Activated CD4-positive, alpha-beta T cell treated with anti-CD3 and anti-CD28 coated beads, Interleukin-2, amount 10 ng/mL, durations not matched to agents 7 days and 5 days (primary cell): ENCODE measurements at places on chromosomes 3 and 15. TPM values are rescaled to one million over a fixed set of nuclear protein-coding genes. Genes with fewer than 3 reads are reported as not detected.
A peak's percentile ranks its signal among the peaks of the same experiment; 100 is the strongest.

DNA sequence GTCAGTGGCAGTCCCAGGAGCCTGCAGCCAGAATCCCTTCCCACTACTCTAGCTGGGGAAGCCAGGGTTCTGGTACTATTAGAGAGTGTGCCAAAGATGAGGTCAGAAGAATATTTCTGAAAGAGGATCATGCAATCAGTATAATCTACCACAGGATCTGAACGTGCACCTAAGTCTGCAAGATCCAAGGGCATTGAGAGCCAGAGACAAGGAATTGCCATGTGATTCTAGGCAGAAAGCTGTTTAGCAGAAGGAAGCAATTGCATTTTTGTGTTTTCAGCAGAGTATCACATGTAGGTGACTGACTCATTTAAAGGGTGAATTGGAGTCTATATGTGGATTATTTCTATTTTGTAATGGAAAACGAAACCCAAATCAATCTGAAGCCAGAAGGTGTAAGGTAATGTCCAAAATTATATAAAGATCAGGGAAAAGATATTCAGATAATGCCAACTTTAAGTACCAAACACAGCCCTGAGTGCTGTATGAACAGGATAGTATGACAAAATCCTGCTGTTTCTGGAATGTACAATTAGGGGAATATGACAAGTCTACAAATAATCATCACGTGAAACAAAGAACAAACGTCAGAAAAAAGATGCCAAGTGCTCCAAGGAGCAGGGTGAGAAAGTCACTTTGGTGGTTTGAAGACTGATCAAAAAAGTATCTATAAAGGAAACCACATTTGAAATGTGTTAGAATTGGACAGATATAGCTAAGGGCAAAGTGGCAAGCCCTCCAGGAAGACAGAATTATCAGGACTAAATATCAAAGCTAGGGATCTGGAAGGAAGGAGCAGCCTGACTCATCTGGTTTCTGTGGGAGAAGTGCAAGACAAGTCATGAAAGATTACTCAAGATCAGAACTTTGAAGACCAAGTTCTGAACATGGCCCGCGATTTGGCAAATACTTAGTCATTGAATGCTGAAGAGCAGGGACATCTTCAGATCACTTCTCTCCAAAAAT is 1036.6 kb downstream of the NTRK3 start:
- no peak for DNase-seq
- no peaks in the 10 kb centered on the region for H3K27me3 ChIP-seq
- H3K27ac ChIP-seq = no peak overlapping the region
- no peaks in the 10 kb centered on the region for H3K36me3 ChIP-seq
- no peaks in the 10 kb centered on the region for H3K4me1 ChIP-seq
- no peak overlapping the region for H3K4me3 ChIP-seq

DNA sequence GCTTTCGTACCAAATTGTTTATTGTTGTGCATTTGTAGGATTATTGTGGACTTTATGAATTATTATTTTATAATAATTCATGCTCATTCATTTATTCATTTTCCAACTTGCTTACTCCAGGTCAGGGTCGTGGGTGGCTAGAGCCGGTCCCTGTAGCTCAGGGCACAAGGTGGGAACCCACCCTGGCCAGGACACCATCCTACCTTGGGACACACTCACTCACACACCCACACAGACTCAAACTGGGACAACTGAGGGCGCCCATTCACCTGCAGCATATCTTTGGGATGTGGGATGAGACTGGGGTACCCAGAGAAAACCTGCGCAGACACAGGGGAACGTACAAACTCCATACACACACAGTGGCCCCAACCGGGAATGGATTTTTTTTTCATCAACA is 40.6 kb downstream of the SSUH2 start:
- H3K27ac ChIP-seq = no peak overlapping the region
- no peaks in the 10 kb centered on the region for H3K27me3 ChIP-seq

DNA sequence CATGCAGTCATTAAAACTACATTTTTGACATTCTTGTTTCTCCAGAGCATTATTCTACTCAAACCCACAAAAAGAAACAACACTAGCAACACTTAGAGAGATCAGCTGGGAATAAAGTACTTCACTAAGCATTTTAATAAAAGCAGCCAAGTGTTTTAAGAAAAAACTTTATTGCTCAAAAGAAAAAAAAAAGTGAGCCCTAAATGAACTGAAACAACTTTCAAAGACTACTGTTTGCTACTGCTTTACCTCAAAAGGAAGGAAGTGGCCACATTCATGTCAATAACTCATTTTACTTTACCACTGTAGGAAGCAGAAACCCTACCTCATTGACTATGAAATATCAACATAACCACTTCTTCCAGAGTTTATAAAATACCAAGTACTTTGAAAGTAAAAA is 91.3 kb downstream of the UACA start:
- H3K36me3 ChIP-seq = no peaks in the 10 kb centered on the region
- DNase-seq = peak; percentile 54
- peaks cover 14% of the 10 kb centered on the region for H3K27me3 ChIP-seq
- H3K4me1 ChIP-seq = peaks cover 22% of the 10 kb centered on the region
- peak overlapping the region; percentile 35 for H3K4me3 ChIP-seq

ALPK3 gene
- 0.15 TPM for total RNA-seq

DNA sequence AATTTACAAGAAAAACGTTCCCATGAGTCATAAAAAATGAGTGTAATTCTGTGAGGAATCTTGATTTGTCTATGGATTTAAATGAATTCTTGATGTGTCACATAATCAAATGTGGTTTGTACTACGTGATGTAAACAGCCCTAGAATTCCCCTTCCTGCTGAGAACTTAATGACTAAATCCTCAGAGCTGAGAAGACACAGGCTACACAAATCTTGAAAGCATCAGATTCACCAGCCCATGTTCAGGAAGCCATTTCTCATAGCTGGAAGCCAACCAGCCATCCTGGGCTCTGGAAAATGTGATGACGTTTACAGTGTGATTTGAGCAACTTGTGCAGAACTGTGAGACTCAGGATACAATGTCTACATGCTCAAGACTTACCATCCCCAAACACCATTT is 193.7 kb upstream of the MME start:
- no peak overlapping the region for H3K4me3 ChIP-seq
- no peaks in the 10 kb centered on the region for H3K4me1 ChIP-seq
- H3K27ac ChIP-seq = no peak overlapping the region
- no peaks in the 10 kb centered on the region for H3K27me3 ChIP-seq

MKRN3 gene
- total RNA-seq = 2.9 TPM

DNA sequence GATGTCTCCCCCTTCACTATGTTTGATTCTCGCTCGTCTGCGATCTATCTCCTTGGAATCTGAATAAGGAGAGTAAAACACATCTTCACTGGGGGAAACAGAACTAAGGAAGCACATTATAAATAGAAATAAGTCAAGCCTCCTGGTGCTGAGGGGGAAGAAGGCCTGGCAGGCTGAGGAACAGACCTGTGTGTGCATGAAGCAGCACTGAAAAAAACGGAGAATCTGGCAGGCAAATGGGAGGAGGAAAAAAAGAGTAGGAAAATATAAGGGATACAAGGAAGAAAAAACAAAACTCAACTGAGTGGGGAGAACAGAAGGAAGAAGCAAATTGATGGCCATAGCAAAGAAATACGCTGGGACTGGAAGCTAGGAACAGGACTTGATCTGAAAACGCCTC is 25.7 kb downstream of the PARP16 start:
- H3K27ac ChIP-seq = no peak overlapping the region
- no peaks in the 10 kb centered on the region for H3K4me1 ChIP-seq
- H3K4me3 ChIP-seq = no peak overlapping the region
- peaks cover 23% of the 10 kb centered on the region for H3K36me3 ChIP-seq

DNA sequence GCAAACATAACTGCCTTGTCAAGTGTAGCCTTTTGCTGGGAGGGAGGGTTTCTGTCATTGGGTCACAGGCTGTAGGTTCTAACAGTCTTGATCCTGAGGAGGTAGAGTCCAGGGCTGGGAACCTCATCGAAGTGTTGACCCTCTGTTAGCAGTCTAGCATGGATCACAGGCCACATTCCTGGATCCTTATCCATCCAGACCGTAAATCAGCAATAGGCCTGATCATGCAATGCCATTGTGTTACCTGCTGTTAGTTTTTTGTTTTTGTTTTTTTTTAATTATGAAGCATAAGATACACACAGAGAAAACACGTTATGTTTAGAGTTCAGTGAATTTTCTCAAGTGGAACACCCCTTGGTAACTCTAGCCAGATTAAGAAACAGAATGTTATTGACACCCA is 282.0 kb upstream of the TPM1 start:
- no peak for DNase-seq
- H3K4me1 ChIP-seq = no peaks in the 10 kb centered on the region
- H3K27ac ChIP-seq = no peak overlapping the region
- H3K36me3 ChIP-seq = no peaks in the 10 kb centered on the region

DNA sequence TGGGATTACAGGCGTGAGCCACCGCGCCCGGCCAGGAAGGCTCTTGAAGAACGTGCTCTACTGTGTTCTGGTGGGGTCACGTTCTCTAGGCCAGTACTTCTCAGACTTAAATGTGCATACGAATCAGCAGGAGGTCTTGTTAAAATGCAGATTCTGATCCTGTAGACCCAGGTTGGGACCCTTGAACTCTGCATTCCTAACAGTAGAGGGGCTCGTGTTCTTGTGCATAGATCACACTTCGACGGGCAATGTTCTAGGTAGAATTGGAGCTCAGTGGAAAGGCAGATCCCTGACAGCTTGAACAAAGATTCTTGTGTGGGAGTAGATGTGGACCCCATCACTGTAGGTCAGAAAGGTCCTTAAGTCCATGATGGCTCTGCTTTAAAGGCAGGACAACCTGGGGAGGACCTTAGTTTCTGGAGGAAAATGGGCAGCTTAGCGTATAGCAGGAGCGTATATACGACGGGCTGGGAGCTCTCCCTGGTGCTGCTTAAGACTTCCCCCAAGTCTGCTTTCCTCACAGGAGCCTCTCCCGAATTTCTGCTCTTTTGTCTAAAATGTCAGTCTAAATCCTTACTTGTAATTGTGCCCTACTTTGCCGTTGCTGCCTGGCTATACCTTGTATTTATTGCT is 16.9 kb upstream of the FAM81A start:
- H3K4me3 ChIP-seq = no peak overlapping the region
- peaks cover 42% of the 10 kb centered on the region for H3K27me3 ChIP-seq
- no peaks in the 10 kb centered on the region for H3K36me3 ChIP-seq
- no peak for DNase-seq
- H3K27ac ChIP-seq = no peak overlapping the region
- peaks cover 19% of the 10 kb centered on the region for H3K4me1 ChIP-seq

DNA sequence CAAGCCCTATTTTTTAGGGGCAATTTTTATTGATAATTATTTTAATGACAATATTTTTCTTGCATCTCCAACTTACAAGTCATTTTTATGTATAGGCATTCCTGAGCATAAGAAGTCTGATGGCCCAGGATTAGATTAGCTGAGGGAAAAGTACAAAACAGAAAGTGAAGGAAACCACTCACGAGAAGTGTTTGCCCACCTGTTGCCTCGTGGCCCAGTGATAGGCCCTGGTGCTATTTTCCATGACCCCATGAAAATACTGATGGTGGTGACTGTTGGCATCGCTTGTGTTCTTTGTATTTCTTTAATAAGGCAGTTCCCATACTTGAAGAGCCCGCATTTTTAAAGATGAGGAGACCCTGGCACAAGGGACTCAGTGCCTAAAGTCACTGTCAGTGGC is 7.9 kb upstream of the LMCD1 start:
- no peaks in the 10 kb centered on the region for H3K4me1 ChIP-seq
- DNase-seq = no peak
- no peaks in the 10 kb centered on the region for H3K36me3 ChIP-seq

DNA sequence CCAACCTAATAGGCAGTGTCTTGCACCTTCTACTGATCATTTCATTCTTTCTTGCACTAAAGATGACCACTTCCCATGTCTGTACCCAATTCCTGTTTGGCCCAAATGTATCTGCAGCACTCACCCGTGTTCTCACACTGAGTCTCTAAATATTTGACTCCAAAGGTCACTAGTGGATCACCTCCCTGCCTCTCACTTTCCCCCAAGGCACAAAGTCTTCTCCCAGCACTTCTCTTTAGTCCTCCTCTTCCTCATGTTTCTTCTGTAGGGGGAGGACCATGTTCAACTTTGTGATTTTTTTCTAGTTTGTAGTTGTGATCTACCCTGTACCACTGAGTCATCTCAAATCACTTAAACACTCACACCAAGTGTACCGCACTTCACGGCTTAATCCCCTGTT is 13.9 kb downstream of the NR1I2 start:
- peaks cover 16% of the 10 kb centered on the region for H3K27me3 ChIP-seq
- no peak for DNase-seq
- no peaks in the 10 kb centered on the region for H3K4me1 ChIP-seq
- H3K36me3 ChIP-seq = no peaks in the 10 kb centered on the region
- H3K27ac ChIP-seq = no peak overlapping the region

GRCh38 chr3:188262913-188263683 is 109.1 kb downstream of the LPP start:
- no peak overlapping the region for H3K4me3 ChIP-seq
- no peak overlapping the region for H3K27ac ChIP-seq
- DNase-seq = no peak
- H3K27me3 ChIP-seq = no peaks in the 10 kb centered on the region
- peaks cover 2% of the 10 kb centered on the region for H3K4me1 ChIP-seq
- no peaks in the 10 kb centered on the region for H3K36me3 ChIP-seq

DNA sequence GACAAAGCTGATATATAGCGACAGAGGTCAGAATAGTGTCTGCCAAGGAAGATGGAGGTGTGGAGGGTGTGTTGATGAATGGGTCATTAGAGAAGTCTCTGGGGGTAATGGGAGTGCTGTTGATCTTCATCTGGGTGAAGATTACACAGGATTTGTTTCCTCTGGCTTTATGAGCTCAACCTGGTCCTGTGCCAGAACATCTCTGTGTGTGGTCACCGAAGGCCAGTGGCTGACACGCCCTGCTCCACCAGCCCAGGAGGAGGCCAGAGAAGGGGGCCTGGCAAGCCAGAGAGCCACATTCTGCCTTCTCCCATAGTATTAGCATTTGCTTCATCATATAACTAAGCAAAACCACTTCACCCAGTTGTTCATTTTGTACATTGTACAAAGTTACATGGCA is 121.1 kb downstream of the ZNF621 start:
- H3K4me1 ChIP-seq = no peaks in the 10 kb centered on the region
- no peak for DNase-seq
- H3K27ac ChIP-seq = no peak overlapping the region
- H3K36me3 ChIP-seq = no peaks in the 10 kb centered on the region

DNA sequence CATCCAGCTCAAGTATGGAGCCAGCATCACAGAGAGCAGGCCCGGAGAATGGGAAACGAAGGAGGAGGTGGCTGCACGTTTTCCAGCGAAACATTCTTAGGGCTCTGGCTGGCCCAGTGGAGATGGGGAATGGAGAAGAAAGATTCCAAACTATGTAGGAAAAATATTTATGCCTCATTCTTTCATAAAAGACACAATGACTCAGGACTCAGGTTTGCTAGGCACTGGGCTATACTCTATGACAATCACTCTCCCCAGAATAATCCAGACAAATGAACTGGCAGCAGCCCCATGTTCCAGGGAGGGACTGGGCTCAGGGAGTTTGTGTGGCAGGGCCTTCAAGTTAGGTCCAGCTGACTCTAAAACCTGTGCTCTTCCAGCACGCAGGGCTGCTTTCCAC is 110.8 kb upstream of the RAD18 start:
- peaks cover 1% of the 10 kb centered on the region for H3K27me3 ChIP-seq
- H3K4me3 ChIP-seq = no peak overlapping the region
- H3K27ac ChIP-seq = no peak overlapping the region
- no peaks in the 10 kb centered on the region for H3K36me3 ChIP-seq
- DNase-seq = no peak
- no peaks in the 10 kb centered on the region for H3K4me1 ChIP-seq

- no peak overlapping the region for H3K27ac ChIP-seq
- H3K4me1 ChIP-seq = peaks cover 24% of the 10 kb centered on the region
- H3K36me3 ChIP-seq = no peaks in the 10 kb centered on the region
- no peak overlapping the region for H3K4me3 ChIP-seq
- peaks cover 41% of the 10 kb centered on the region for H3K27me3 ChIP-seq
These were observed 323.5 kb downstream of the UACA start for GRCh38 chr15:70439880-70440279.
